Hepatocyte (in vitro differentiated cells): ENCODE measurements at places on chromosomes 3 and 15. TPM values are rescaled to one million over a fixed set of nuclear protein-coding genes. Genes with fewer than 3 reads are reported as not detected.

Gene ATR
- polyA plus RNA-seq: 10.0 and 10.2 TPM in 2 replicates

Gene C15orf62
- 0.77 and 0.97 TPM in 2 replicates for polyA plus RNA-seq

DNA sequence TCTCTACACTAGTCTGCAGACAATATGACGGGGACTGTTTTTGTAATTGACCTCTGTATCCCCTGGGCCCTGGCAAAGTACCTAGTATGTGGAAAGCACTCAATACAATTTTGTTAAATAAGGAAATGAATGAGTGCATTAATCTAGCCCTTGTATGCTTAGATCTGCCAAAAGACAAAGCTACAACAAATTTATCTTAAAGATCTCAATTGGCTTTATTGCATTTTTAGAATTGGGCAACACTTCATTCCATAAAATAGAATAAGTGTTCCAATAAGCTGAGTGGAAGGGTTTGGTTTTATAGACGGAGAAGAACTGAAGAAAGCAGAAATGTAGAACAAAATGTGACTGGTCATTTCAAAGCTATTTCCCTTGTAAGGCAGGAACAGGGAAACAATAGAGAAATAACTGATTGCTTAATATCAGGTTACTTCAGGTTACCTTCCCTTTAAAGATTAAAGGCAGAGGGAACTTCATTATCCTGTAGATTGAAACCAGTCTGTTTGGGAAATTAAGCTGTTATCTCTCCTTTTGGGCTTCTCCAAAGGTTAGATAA lies 108.3 kb upstream of the MME start:
- no peak for DNase-seq
- peaks cover 10% of the 10 kb centered on the region for H3K4me1 ChIP-seq
- no peak overlapping the region for H3K4me3 ChIP-seq

DNA sequence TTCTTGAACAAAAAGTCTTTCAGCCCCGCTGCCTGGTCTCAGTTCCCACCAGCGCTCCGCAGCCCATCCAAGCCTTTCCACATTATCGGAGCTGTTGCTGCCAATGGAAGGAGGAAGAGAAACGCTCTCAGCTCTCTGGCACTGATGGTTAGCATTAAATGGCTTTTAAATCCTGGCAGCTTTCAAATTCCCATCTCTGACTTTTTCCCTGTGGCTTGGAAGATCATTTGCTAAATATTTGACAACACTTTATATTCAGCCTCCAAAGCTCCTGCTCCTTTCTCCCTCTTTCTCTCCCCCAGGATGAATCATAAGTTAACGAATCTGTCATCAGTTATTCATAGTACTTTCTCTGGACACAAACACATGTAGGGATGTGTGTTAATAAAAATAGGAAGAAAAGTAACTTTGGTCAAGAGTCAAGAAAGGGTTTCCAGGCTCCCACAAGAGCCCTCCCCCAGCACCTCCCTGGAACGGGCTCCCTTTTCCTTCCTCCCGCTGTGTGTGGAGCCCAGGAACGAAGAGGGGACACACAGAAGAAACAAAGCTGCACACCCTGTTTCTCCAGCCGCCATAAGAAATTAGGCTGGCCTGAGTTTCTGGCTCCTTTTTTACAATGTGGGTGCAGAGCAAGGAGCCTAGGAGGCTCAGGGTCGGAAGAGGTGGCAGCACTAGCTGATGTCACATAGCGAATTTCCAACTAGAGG lies 47.6 kb upstream of the TSEN2 start:
- H3K27me3 ChIP-seq: no peaks in the 10 kb centered on the region
- no peak overlapping the region for H3K4me3 ChIP-seq
- H3K4me1 ChIP-seq: peaks cover 2% of the 10 kb centered on the region
- DNase-seq: peak; percentile 30

DNA sequence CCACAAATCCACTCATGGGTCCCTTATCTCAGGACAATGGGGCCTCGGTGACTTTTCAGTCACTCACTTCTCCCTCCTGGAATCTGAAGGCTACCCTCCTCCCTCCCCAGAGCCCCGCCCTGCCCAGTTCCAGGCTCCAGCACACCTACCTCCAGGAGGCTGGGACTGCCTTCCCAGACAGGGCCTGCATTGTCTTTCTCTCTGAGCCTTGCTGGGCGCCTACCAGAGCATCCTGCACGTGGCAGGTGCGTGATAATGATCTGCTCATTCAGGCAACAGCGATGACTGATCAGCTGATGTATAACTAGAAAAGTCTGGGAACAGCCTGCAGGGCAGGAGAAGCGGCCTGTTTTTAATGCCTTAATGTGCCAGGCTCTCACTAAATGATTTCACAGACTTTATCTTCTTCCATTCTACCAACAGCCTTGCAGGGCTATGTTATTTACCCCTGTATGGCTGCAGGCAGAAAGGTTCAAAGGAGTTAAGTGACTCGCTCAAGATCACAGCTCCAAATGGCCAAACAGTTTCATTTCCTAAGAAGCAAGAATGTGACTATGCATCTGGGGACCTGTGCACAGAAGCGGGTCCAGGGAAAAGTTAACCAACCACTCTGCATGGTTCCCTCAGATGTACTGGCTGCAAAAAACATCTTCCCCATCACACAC lies 6.3 kb downstream of the ADAMTS17 start:
- H3K27ac ChIP-seq: no peak overlapping the region
- H3K4me1 ChIP-seq: no peaks in the 10 kb centered on the region
- no peaks in the 10 kb centered on the region for H3K36me3 ChIP-seq
- H3K27me3 ChIP-seq: no peaks in the 10 kb centered on the region
- no peak for DNase-seq
